ENCODE measurements at places on chromosomes 4 and X.

DNA sequence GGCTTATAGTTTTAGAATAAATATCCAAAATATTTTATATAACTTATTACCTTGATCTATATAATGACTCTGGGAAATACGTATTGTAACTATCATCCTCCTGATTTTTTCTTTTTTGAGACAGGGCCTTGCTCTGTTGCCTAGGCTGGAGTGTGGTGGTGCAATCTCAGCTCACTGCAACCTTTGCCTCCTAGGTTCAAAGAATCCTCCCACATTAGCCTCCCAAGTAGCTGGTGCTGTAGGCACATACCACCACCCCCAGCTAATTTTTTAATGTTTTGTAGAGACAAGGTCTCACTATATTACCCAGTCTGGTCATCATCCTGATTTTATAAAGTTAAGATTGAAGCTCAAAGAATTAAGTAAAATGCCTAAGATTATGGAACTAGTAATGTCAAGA is 193.6 kb downstream of the SLC4A4 start:
- DNase-seq = no peak

GRCh38 chr4:181261279-181261678 is 981.9 kb upstream of the TENM3 start:
- DNase-seq = no peak

DNA sequence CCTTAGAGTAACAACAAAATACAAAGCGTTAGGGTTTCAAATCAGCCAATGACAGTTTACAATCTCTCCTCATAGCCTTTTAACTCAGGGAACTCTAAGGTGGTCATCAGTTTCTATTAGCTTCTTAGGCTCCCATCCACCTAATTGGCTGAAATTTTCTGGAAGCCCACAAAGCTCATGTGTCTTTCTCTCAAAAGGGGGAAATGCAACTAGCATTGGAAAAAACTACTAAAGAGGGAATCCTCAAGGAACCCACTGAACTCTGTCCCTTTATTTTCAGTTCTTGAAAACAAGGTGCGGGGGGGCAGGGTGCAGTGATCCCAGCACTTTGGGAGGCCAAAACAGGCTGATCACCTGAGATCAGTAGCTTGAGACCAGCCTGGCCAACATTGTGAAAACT is 56.4 kb downstream of the PDGFC start:
- no peak for DNase-seq

DNA sequence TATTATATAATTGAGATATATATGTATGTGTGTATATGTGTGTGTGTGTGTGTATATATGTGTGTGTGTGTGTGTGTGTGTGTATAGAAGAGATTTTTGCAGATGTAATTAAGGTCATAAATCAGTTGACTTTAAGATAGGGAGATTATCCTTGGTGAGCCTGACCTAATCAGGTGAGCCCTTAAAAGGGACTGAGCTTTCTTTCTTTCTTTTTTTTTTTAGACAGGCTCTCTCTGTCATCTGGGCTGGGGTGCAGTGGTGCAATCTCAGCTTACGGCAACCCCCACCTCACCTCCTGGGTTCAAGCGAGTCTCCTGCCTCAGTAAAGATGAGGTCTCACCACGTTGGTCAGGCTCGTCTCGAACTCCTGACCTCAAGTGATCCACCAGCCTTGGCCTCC is 155.1 kb upstream of the RASGEF1B start:
- no peak for DNase-seq

DNA sequence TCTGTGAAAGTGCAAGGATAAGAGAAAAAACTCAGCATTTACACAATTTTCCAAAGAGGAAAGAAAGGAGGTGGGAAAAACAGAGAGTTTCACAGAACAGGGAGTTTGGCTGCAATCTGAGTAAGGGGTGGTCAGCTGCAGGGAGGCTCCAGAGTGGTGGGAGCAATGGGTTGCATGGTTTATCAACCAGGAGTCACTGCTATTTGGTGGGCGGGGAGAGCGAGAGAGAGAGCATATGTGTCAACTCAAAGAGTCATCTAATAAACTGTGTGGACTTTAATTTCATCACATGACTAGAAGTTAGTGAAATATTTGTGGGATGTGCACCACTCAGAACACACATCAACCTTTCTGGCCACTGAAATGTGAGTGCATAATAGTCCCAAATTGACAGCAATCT is 94.6 kb downstream of the FAM13A start:
- DNase-seq = no peak

DNA sequence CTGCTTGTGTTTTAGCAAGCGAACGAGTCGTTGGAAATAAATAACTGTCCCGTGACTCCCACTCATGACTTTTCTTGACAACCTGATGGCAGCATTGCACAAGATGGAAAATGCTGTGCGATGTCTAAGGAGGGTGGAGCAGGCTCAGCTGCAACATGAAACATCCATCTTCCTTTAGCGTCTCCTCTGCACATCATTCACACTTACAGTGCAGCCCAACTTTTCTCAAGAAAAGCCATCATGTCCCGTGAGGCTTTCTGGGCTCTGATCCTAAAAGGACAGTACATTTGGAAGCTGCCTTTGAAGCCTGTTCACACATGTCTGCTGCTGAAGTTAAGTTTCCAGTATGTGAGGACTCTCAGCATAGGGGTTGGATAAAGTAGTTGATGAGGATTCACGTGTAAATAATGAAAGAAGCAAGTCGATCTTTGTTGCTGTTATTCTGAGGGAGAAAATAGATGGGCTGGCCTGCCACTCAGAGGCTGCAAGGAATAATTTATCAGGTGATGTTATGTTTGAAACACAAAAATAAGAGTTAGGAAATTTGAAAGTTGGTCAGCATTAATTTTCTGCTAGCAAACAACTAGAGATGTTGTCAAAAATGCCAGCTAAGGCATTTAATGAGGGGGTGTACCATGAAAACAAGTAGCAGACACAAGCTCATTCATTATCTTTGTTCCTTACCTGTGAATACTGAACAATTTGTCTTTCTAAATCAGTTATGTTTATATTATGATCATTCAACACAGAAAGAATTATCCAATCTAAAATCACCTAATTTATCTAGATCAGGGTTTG is 328.7 kb upstream of the ZFP42 start:
- no peak for DNase-seq

DNA sequence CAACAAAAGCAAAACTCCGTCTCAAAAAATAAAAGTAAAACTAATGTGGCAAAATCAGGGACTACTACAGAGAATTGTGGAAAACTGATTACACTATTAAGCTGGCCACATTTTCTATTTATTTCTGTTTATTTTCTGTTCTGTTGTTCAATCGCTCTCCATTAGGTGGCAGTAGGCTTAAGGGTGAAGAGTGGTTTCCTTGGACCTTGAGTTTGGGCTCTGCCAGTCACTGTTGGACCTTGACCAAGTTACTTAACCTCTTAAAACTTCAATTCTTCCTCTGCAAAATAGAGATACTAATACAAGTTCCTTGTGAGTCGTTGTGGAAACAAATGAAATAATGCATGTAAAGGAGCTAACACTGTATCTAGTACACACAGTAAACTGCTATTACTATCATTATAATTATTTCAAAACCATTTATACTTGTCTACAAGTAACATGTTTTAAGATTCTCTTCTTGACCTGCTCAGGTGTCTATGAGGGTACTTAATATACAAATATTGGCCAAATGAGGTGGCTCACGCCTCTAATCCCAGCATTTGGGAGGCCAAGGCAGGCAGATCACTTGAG is 15.2 kb downstream of the HSD17B11 start:
- DNase-seq = no peak

DNA sequence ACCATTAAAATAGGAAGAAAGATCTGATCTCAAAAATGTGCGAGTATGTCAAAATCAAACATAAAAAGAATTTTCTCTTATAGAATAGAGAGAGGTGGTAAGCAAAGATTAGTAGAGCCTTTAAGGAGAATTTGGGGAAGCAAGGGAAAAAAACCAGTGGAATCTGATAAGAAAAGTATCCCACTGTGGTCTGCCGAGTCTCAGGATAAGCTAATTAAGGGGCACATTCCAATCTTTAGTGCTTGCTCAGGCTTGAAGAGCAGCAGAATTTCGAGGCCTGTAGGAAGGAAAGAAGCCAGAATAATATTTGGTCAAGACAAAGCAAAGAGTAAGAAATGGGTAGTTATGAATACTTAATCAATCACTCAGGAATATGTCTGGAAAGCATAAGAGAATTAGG is 13.0 kb downstream of the STATH start:
- no peak for DNase-seq

DNA sequence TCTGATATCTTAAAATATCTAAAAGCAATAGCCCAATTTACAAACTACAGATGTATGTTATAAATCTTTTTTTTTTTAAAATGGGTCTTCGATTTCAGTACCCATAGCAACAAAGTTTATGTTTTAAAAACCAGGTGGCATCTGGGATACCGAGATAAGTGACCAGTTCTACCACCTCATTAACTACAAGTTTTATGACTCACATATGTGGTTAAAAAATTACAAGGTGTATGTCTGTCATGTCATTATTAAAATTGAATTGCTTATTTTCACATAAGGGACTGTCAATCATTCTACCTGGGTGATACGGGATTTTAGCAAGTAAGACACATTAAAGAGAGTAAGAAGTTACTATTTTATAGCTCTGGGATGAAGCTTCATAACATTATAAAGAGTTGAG is 192.0 kb upstream of the ETNPPL start:
- no peak for DNase-seq

GRCh38 chrX:63686878-63687714 is 97.9 kb downstream of the ARHGEF9 start:
- no peak for DNase-seq

- DNase-seq = no peak
Measured at GRCh38 chr4:99894998-99895397, 771 bp upstream of the LAMTOR3 start.

DNA sequence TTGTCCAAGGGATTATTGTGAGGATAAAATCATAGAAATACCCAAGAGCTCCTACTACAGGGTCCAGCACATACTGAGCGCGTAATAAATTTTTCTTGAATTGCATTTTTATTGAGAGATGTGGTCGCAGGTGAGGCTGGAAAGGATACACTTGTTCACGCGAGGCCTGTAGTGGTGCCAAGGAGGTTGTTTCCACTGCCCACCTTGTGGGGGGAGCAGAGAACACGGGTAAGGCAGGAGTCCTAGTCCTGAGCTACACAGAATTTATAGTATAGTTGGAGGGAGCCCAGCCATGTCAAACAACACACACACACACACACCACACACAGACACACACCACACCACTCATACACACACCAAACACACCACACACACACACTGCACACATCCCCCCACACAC is 31.8 kb upstream of the CYP4V2 start:
- no peak for DNase-seq

DNA sequence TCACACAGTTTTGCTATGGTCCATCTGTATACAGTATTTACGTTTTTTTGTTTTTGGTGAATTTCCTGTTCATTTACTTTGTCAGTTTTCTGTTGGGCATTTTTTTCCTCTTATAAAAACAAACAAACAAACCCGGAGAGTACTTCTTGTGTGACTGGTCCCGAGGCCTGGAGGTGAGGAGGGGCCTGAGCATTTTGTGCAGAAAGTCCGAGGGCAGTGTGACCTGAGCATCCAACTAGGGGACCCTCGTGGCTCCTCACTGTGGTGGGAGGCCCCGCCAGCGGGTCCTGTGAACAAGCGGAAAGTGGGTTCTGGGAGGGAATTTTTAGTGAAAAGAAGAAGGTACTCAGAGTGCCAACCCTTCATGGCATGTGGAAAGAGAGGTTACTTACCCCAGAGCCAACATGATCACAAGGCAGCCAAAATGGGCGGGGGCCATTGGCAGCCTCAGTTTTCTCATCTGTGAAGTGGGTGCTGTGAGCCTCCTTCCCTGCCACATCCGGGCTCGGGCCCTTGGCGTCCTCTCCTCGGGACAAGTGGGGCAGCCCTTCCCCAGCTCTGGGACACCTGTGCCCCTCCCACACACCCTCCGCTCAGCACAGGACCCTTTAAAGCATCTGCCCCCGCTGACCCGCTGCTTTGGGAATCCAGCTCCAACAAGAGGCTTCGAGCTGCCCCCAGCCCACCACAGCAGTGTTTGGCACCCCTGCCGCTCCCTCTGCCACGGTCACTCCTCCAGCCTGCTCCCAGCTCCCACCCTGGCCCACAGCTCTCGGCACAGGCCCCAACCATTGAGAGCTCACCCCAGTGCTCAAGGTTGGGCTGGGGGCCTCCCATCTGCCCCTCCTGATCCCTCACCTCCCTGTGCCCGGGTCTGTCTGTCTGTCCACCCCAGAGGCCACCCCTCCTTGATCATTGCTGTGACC is 22.8 kb upstream of the GPR78 start:
- no peak for DNase-seq

GRCh38 chr4:124199755-124200154 is 512.8 kb downstream of the ANKRD50 start:
- no peak for DNase-seq

DNA sequence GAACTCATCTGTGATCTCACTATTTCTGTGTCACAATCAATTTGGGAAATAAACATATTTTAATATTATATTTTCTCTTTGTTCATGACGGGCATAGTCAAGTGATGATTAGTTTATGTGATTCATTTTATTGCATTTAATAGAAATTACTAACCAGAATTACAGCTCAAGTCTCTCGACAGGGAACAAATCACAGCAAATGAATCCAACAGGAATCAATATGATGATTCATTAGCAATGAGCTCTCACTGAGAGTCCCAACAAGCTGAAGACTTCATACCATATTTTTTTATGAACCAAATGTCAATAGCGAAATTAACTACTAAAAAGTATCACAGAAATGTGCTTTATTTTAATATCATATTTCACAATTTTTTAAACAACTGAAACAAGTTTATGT is 649.7 kb downstream of the GRID2 start:
- no peak for DNase-seq

- DNase-seq = no peak
Measured at GRCh38 chrX:2585158-2585470, 84.3 kb upstream of the DHRSX start.

DNA sequence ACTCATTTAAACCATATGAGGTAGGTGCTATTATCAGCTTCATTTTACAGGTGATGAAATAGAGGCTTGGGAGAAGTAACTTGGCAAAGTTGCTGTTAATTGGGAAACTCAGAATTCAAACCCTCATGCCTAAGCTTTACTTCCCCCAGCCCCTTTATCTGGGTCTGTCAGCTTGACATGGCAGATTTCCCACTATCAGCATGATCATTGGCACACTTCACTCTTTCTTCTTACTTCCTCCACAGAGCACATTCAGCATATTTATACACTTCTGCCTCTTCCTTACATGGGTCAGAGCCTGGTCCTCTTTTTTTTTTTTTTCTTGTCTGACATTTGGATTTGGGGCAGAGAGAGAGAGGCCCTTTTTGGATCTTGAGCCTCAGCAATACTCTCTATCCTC is 56.5 kb upstream of the ARX start:
- no peak for DNase-seq

DNA sequence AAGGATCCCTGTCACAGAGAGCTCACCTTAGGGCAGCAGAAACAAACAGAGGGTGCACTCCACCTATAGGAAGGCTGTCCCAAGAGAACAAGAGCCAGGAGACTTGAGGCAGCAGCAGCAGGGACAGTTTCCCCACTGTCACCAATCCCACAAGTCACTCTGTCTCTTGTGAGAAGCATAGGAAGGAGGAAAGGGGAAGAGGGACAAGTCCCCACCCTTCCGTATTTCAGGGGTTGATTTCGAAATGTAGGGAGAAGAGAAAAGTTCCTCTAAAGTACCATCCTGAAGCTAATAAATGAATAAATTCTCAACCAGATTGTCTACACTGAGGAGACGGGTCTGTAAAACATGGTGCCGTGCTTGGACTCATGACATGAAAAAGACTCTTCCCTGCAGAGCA is 9.5 kb upstream of the TLR8 start:
- DNase-seq = no peak
